ENCODE measurements at places on chromosomes 4 and X. TPM values are rescaled to one million over a fixed set of nuclear protein-coding genes. Genes with fewer than 3 reads are reported as not detected.

NSG1 gene
- total RNA-seq, result not detected

NLRP2B gene
- total RNA-seq, result 0.36 TPM

CYP2U1 gene
- 7.5 TPM for total RNA-seq

PDHA2 gene
- not detected for total RNA-seq

MAGEA2B gene
- total RNA-seq, result not detected

FOXR2 gene
- total RNA-seq, result not detected

F8A2 gene
- total RNA-seq, result not detected

GRCh38 chrX:129701624-129702069, 37.1 kb upstream of the XPNPEP2 start:
- H3K27me3 ChIP-seq, result no peaks in the 10 kb centered on the region
- H3K36me3 ChIP-seq, result no peaks in the 10 kb centered on the region
- no peak overlapping the region for H3K4me3 ChIP-seq
- no peaks in the 10 kb centered on the region for H3K4me1 ChIP-seq

DNA sequence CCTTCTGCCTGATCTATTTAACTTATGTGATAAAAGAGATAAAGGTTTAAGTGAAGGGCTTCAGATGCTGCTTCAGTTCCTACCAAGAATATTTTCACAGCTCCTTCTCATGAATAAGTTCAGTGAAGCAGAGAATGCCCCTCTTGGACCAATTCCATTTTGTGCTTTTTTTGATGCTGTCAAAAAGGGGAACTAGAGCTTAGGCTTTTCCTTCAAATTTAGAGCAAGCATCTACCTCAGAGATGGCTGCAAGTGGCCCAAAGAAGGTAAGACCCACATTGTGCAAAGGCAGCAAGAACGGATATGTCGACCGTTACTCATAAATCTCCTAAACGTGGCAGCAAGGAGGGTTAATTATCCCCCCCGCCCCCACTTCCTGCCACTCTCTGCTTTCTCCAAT, 4.5 kb downstream of the CHRDL1 start:
- H3K27ac ChIP-seq, result no peak overlapping the region
- no peaks in the 10 kb centered on the region for H3K4me1 ChIP-seq
- no peak overlapping the region for H3K4me3 ChIP-seq
- no peaks in the 10 kb centered on the region for H3K36me3 ChIP-seq
- peaks cover 12% of the 10 kb centered on the region for H3K27me3 ChIP-seq

GRCh38 chr4:71221510-71222466, 117.0 kb upstream of the SLC4A4 start:
- DNase-seq, result no peak
- peaks cover 5% of the 10 kb centered on the region for H3K4me1 ChIP-seq
- H3K4me3 ChIP-seq, result no peak overlapping the region
- H3K27ac ChIP-seq, result no peak overlapping the region

DNA sequence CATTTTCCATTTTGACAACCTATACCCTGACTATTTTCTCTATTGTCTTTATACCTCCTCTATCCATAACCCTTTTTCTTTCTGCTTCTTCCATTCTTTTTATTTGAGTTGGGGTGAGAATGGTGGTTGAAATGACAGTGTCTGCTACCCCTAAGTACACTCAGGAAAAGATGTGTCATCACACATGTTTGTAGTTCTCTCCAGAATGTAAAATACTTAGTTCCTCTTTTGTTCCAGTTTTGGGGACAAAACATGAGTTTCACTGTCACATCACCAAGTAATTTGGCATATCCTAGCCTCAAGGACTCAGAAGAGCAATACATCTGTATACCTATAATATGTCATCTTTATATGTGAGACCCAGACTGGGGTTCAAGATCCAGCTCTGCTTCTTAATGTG, 90.3 kb downstream of the COMMD8 start:
- no peaks in the 10 kb centered on the region for H3K27me3 ChIP-seq
- no peaks in the 10 kb centered on the region for H3K4me1 ChIP-seq
- H3K4me3 ChIP-seq, result no peak overlapping the region
- no peak for DNase-seq

DNA sequence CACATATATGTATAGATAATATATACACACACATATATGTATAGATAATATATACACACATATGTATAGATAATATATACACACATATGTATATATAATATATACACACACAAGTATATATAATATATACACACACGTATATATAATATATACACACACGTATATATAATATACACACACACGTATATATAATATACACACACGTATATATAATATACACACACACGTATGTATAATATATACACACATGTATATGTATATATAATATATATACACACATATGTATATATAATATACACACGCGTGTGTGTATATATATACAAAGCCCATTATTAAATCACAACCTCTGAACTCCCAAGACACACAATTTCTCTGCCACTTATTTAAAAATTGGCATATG, 8.0 kb upstream of the UBE2K start:
- DNase-seq, result no peak
- no peak overlapping the region for H3K4me3 ChIP-seq
- no peaks in the 10 kb centered on the region for H3K4me1 ChIP-seq
- no peaks in the 10 kb centered on the region for H3K27me3 ChIP-seq
- no peak overlapping the region for H3K27ac ChIP-seq

DNA sequence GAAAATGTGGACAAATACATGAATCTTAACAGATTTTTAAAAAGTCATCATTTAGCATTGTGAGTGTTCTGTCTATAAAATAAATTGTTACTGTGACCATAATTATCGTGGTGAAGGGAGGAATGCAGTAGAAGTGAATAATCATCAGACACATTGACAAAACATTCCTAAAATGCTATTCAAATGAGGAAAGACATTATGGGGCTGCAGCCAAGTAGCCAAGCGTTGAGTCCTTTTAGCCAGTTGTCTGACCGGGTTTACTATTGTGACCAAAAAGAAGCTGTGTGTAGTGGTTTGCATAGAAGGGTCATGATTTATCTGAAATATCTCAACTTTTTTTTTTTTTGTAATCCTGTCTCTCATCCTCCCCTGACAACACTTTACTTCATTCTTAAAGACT, 19.5 kb downstream of the WWC2 start:
- H3K4me3 ChIP-seq, result no peak overlapping the region
- no peaks in the 10 kb centered on the region for H3K27me3 ChIP-seq
- H3K36me3 ChIP-seq, result no peaks in the 10 kb centered on the region

GRCh38 chrX:17542123-17542522, 167.1 kb downstream of the NHS start:
- H3K27ac ChIP-seq, result no peak overlapping the region
- no peaks in the 10 kb centered on the region for H3K27me3 ChIP-seq
- no peaks in the 10 kb centered on the region for H3K36me3 ChIP-seq
- no peaks in the 10 kb centered on the region for H3K4me1 ChIP-seq
- no peak overlapping the region for H3K4me3 ChIP-seq

DNA sequence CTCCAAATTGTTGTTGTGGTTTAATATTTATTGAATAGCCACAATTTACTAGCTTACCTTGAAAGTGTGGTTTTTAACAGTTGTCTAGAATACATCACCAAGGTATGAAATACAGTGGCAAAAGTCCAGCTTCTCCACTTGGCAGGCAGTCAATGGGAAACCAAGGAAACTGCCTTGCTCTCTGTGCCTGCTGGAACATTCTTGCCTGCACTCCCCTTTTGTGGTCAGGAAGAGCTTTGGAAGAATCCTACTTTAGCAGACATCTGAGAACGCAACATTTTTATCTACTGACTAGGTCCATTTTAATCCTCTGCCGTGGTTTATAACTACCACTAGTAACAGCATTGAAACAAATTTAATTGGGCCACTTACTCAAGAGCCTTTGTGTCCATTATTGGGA, 64.5 kb downstream of the TENM3 start:
- no peak overlapping the region for H3K4me3 ChIP-seq
- no peak overlapping the region for H3K27ac ChIP-seq
- no peaks in the 10 kb centered on the region for H3K4me1 ChIP-seq
- no peaks in the 10 kb centered on the region for H3K27me3 ChIP-seq
- DNase-seq, result no peak

DNA sequence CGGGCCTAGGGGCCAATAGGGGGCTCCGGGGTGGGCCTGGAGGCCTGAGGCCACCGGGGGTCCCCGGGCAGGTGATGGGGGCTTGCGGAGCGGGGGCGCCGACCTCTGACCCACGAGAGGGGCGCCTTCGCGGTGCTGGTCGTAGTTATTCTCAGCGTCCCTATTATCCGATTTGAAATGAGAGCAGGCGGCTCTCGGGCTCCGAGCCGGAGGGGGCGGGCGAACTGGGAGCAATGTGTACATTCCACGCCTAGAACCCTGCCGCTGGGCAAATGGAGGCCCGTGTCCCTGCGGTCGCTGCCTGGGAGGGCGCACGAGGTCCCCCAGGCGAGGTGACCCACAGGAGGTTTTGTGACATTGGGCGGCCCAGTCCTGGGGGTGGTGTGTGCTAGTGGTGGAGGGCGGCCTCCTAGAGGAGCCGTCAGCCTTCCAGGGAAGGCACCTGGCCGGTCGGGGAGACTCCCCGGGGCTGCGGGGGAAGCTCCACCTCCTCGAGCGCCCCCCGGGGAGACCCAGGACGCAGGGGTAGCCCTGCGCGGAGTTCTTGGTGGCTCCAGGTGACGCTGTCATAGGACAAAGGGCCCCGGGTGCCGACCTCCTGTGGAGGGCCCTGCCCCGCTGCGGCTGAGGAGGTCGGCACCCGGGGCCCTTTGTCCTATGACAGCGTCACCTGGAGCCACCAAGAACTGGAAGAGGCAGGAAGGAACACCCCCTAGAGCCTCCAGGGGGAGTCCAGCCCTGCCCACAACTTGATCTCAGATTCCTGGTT, 102.6 kb upstream of the PRKX start:
- H3K4me3 ChIP-seq, result peak overlapping the region; percentile 69
- H3K27ac ChIP-seq, result peak overlapping the region; percentile 100
- H3K27me3 ChIP-seq, result no peaks in the 10 kb centered on the region
- DNase-seq, result no peak

- H3K27ac ChIP-seq, result no peak overlapping the region
- H3K36me3 ChIP-seq, result no peaks in the 10 kb centered on the region
- H3K4me1 ChIP-seq, result no peaks in the 10 kb centered on the region
- H3K4me3 ChIP-seq, result no peak overlapping the region
- no peaks in the 10 kb centered on the region for H3K27me3 ChIP-seq
- DNase-seq, result no peak
These were observed 84.7 kb downstream of the SCD5 start for GRCh38 chr4:82713856-82714255.

DNA sequence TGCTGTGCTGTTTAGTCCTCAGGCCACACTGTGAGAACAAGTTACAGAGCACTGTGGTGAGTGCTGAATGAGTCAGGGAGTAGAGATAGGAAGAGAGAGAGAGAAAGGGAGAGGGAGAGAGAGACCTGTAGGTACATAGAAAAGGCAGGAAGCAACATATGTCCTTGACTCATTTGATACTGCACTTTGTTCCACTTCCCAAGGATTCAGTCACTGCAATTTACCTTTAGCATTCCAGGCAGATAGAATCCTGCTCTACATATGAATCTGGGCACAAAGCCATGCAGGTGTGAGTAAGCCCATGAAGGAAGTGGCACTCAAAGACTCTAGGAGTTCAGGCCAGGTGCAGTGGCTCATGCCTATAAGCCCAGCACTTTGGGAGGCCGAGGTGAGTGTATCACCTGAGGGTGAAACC, 1.0 kb upstream of the DAPP1 start:
- no peaks in the 10 kb centered on the region for H3K27me3 ChIP-seq
- no peak overlapping the region for H3K27ac ChIP-seq
- H3K4me3 ChIP-seq, result no peak overlapping the region
- no peaks in the 10 kb centered on the region for H3K36me3 ChIP-seq
- no peak for DNase-seq
- no peaks in the 10 kb centered on the region for H3K4me1 ChIP-seq

DNA sequence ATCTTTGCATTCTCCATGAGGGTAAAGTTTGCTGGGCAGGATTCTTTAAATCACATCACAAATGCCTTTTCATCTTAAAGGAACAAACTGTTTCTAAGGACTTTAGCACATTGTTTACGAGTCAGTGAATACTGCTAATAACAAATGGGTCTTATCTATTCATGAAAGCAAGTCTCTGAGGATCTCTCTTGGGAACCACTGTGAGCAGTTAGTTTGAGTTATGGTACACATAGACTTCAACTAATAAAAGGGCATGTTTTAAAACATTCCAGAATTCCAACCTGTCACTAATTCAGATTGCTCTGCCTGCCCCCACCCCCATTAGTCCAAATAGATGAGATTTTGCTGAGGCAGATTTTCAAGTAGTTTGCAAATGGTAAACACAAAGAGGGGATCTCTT, 22.3 kb upstream of the GPC3 start:
- no peak overlapping the region for H3K27ac ChIP-seq
- no peak overlapping the region for H3K4me3 ChIP-seq
- H3K27me3 ChIP-seq, result no peaks in the 10 kb centered on the region
- no peaks in the 10 kb centered on the region for H3K4me1 ChIP-seq
- H3K36me3 ChIP-seq, result no peaks in the 10 kb centered on the region

DNA sequence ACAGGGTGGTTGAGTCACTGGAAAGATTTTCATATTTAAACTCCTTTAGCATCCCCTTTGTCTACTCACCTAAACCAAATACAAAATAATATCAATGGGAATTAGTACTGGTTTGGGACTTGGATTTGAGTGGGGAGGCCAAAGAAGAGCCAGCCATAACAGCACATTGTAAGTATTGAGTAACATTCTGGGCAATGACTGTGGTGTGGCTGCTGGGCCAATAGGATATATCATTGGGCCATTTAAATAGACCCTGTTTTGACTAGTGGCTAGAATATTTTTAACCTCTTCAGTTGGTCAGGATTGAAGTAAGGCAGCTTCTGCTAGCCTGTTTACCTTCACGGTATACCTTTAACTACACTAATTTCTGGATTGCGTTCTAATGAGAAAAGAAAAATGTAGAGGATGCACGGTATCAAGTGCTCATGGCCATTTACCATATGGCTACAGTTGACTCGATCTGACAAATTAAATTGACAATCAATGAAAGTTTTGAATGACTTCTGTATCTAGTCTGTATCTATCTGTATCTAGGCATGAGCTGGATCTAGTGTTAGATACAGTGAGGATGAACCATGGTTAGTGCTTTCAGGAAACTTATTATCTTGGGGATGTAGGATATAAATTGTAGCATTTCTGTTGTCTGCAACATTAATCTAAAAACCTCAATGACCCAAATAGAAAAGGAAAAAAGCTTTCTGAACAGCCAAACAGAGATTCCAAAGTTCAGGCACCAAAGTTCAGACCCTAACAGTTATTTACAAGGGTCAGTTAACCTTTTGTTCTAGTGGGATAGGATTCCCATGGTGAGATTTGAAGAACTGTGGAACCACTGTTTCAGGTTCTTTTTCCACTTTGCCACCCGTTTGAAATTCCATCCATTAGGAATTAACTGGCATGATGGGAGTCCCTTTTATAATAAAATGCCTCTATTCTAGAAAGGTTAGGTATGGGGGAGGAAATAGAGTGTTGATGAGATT, 6.8 kb upstream of the ALB start:
- no peaks in the 10 kb centered on the region for H3K27me3 ChIP-seq
- no peak for DNase-seq
- no peaks in the 10 kb centered on the region for H3K4me1 ChIP-seq
- H3K4me3 ChIP-seq, result no peak overlapping the region
- no peak overlapping the region for H3K27ac ChIP-seq
- H3K36me3 ChIP-seq, result no peaks in the 10 kb centered on the region
